NCI-H187 treated with DMSO at 0.1 percent for 48 hours (cell line): ENCODE measurements at places on chromosomes 13 and 19.

DNA sequence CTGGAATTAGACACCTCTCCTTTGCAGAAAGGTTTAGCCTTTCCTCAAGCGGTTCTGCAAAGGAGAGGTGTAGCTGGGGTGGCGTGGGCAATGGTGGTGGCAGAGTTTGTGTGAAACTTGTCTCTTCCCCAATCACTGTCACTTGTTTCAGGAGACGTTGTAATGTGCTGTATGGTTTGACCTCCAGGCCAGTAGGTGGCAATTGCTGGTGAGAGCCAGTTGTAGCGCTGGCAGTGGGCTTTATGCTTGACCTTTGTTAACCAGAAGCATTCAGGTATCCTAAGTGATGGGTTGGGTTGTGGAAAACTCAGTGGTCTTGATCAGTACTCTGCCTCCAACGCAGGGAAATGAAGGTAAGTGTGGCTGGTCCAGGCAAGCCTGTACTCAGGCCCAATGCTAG is 12.7 kb upstream of the LILRA5 start:
- no peak for DNase-seq

DNA sequence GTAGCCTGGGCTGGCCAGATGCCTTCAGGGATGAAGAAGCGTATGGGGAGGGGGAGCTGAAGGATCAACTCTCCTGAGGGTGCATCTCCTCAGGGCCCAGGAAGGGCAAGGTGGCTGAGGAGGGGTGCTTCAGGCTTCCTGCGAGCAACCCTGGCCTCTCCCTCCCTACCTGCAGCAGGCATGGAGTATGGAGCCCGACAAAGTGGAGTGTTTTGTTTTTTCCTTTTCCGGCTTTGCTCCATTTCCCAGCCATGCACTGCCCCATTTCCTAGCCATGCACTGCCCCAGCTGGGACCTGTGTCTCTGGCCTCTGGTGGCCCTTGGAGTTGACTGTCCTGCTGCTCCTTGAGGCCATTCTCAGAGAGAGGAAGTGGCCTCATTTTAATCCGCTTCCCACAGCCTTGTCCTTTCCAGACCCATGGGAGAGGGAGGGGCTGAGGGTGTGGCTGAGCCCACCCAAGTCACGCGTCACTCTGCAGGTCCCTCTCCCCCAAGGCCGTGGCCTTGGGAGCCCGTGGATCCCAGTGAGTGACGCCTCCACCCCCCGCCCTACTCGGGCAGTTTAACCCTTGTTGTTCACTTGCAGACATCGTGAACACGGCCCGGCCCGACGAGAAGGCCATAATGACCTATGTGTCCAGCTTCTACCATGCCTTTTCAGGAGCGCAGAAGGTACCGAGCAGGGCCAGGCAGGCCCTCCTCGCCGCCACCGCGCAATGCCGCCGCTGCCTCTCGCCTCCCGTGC is 34.4 kb downstream of the CAPN12 start:
- DNase-seq: no peak

DNA sequence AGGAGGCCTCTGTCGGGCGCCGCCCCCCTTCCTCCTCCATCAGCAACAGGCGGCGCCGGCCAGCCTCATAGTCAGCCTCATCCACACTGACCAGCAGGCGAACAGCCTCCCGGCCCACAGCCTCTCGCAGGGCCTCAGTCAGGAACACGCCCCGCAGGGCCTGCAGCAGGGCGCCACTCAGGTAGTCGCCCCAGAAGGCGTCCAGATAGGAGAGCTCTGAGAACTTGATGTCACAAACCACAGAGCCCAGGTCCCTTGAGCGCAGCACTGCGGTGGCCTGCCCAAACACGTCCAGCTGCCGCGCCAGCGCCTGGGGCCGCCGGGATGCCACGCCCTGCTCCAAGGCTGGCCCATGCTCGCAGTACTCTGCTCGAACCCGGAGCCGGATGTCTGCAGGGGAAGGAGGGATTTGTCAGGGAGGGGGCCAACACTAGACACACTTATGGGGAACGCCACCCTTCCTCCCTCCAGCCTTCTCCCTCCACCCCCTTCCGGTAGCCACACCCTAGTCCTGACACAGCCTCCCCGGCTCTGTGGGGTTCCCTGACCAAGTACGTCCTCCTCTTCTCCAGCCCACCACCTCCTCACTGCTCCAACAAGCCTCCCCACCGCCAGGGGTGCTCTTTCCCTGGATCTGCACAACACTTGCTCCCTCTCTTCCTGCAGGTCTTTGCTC is 17.9 kb downstream of the DEDD2 start:
- no peak for DNase-seq

DNA sequence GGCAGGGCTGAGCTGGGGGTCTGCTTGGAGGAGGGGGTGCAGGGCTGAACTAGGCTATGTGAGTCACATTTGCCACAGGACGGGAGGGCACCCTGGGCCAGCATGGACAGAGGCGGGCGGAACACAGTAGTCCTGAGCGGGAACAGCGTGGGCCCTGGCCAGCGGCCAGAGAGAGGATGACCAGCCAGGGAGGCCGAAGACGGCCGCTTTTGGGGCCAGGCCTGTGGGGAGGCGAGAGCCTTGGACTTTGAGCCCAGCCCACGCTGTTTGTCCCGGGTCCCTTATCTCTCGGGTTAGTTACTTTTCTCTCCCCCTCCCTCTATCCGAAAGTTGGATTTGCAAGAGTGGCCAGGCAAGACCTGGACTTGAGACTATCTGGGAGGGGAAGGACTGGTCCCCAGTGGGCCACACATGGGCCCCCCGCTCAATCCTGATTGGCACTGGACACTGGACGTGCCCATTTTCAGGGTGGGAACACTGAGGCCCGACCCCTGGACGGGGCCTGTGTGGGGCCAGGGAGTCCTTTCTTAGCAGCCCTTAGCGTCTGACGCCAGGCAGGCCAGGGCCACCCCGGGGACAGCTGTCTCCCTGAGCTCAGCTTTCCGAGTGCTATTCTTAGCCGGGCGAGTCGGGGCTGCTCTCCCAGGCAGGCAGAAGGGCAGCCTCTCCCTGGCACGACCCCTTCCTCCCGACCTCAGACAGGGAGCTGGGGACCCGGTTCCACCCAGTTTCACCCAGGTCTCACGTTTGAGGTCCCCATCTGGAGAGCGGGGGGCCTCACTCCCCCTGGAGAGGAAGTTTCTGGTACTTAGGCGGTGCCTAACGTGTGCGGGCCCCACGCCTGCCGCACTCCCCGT is 833 bp downstream of the GAMT start:
- DNase-seq: no peak

- DNase-seq: no peak
Measured at GRCh38 chr19:38004186-38004520, 97.1 kb downstream of the SIPA1L3 start.

- no peak for DNase-seq
Measured at GRCh38 chr13:80083853-80084676, 256.9 kb downstream of the SPRY2 start.

DNA sequence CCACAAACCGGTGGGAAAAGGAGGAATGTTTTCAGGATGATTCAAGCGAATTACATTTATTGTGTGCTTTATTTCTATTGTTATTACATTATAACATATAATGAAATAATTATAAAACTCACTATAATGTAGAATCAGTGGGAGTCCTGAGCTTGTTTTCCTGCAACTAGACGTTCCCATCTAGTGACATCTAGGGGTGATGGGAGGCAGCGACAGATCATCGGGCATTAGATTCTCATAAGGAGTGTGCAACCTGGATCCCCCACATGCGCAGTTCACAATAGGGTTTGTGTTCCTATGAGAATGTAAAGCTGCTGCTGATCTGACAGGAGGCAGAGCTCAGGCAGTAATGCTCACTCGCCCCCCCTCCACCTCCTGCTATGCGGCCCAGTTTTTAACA is 54.5 kb downstream of the SPTBN4 start:
- DNase-seq: no peak

DNA sequence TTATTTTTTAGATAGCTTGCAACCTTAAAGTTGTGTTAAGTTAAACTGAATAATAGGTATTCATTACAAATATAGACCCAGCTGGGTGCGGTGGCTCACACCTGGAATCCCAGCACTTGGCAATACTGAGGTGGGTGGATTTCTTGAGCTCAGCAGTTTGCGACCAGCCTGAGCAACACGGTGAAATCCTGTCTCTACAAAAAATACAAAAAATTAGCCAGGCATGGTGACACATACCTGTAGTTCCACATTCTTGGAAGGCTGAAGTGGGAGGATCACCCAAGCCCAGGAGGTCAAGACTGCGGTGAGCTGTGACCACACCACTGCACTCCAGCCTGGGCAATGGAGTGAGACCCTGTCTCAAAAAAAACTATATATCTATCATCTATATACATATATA is 386.5 kb downstream of the PCDH17 start:
- no peak for DNase-seq

DNA sequence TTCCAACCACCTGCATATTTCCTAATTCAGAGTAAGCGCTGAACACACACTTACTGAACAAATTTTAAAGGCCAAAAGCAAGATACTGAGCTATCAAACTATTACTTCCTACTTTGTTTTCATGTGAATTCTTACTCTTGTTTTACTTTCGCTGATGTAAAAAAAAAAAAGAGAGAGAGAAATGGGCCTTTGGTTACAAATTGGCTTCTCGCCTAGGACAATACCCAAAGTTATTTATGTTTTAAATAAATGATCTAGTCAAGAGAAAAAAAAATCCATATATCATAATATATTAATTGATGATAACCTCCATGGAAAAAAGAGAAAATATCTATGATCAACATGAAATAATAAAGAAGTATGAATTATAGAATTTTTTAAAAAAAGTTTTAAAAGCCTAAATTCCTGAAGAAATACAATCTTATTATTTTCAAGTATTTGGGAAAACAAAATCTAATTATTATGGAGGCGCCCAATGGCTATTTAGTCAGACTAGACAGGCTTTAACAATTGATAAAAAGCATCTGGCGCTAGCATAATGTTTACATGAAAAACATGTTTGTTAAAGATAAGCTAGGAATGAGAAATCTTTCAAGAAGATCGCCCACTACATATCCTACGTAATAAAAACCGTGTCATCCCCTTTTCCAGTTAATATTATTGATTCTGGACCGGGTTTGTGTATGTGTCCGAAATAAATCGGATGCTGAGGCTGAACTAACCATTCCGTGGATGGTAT is 9.0 kb downstream of the COL4A1 start:
- DNase-seq: no peak

DNA sequence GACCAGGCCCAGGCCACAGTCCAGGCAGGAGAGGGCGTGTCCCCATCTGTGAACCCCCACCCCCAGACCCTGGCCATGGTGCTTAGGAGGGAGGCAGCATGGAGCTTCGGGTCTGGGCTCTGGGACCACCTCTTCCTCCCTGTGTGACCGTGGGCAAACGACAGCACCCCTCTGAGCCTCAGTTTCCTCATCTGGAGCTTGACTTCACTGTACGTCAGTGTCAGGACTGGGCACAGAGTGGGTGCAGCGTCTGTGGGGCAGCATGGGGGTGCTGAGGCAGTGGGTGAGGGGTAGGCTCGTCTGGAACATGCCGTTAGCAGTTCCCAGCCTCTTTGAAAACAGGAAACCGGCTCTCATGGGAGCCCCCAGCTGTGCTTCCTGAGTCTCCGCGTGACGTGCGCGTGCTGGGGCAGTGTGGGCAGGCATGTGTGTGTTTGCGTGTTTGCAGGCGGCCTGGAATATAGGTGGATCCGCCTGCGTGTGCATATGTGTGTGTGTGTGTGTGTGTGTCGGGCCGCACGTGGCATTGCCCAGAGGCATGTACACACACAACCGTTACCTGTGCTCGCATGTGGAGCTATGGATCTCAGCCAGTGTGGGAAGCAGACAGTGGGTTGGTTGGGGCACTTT is 15.8 kb downstream of the ARRDC2 start:
- DNase-seq: no peak

GRCh38 chr19:34366738-34367623 is 2.0 kb downstream of the GPI start:
- no peak for DNase-seq

GRCh38 chr13:59250336-59251189 is 913.2 kb downstream of the DIAPH3 start:
- DNase-seq: no peak

GRCh38 chr19:55113570-55114039 is 3.8 kb downstream of the PPP1R12C start:
- no peak for DNase-seq

- no peak for DNase-seq
Measured at GRCh38 chr13:104014803-104015645, 948.8 kb upstream of the SLC10A2 start.

GRCh38 chr19:35558400-35559280 is 4.8 kb downstream of the ATP4A start:
- no peak for DNase-seq

GRCh38 chr13:59300355-59301173 is 863.2 kb downstream of the DIAPH3 start:
- DNase-seq: no peak

DNA sequence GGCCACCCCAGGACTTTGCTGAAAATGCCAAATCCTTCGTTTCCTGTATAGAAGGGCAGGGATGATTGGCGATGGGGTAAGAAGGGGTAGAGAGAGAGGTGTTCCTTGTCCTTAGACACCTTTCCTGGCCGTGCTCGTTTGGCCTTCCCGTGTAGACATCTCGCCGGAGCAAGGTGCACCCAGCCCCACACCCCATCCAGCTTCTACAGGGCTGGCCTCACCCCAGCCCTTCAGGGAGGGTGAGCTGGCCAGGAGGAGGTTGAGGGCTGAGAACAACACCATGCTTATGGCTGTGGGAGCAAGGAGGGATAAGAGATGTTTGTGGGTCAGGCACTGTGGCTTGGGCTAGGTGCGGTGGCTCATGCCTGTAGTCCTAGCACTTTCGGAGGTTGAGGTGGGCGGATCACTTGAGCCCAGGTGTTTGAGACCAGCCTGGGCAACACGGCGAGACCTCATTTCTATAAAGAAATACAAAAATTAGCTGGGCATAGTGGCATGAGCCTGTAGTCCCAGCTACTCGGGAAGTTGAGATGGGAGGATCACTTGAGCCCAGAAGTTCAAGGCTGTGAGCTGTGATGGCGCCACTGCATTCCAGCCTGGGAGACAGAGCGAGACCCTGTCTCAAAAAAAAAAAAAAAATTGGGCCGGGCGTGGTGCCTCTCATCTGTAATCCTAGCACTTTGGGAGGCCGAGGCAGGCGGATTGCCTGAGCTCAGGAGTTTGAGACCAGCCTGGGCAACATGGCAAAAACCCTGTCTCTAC is 15.5 kb downstream of the SMARCA4 start:
- DNase-seq: no peak

DNA sequence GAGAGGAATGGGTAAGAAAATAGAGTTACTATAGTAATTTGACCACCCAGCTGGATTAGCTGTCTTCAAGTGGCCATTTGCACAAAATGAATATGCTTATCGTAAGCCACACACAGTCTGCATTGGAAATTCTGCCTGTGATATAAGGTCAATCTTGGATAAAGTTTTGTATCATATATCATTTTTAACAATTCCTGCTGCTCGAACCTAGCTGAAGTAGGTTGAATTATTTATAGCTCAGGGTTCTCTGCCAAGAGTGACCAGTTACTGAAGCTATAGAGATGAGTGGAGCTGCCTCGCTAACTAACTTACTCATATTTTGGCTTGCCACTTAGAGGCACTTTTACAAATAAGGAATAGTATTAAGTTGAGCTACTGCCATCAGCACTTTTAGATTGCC is 220.9 kb downstream of the RGCC start:
- DNase-seq: no peak
